ENCODE measurements at places on chromosomes 12 and 14. TPM values are rescaled to one million over a fixed set of nuclear protein-coding genes. Genes with fewer than 3 reads are reported as not detected.

DNA sequence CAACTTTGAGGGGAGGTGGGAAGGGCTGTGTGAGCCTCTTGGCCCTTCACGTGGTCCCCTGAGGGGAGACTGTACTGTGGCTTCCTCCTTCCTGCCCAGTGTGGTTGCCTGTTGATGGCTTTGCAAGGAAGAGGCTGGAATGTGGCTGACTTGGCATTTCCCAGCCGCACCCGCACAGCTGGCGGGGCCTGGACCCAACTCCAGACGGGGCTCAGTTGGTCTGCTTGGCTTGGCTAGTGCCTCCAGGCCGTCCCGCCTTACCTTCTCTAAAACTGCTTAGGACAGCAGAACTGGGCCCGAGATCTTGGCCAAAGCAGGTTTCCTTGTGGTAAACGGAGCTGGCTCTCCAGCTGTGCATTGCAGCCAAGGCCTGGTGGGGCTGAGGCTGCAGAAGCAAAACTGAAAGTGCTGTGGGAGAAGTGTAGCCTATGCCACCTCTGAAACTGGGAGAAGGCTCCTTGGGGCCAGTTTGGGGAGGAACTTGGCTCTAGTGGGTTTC lies 139.5 kb downstream of the SMOC1 start:
- no peak for DNase-seq

DNA sequence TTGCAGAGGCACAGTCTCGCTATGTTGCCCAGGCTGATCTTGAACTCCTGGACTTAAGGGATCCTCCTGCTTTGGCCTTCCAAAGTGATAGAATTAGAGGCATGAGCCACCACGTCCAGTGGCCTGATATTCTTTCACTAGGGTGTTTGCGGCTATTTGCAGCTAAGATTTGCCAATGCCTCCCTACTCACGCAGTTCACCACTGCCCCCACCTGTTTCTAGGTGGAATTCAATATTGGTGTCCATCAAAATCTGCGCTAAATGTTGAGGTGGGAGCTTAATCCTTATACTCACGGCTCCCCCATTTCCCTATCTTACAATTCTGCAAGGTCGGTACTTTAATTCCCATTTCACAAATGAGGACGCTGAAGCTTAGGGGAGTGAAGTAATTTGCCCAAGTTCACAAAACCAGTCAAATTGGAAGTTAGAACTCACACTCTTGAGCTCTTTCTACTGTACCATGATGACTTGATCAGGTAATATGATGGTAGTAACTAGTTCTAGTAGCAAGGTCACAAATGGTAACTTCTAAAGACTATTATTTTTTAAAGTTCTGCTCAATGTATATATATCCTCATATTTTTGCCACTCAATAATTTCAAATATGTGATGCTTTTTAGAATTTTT lies 22.1 kb upstream of the LRRC9 start:
- DNase-seq, result peak; percentile 64

GRCh38 chr12:94563286-94563685 lies 87.1 kb downstream of the TMCC3 start:
- DNase-seq, result no peak

DNA sequence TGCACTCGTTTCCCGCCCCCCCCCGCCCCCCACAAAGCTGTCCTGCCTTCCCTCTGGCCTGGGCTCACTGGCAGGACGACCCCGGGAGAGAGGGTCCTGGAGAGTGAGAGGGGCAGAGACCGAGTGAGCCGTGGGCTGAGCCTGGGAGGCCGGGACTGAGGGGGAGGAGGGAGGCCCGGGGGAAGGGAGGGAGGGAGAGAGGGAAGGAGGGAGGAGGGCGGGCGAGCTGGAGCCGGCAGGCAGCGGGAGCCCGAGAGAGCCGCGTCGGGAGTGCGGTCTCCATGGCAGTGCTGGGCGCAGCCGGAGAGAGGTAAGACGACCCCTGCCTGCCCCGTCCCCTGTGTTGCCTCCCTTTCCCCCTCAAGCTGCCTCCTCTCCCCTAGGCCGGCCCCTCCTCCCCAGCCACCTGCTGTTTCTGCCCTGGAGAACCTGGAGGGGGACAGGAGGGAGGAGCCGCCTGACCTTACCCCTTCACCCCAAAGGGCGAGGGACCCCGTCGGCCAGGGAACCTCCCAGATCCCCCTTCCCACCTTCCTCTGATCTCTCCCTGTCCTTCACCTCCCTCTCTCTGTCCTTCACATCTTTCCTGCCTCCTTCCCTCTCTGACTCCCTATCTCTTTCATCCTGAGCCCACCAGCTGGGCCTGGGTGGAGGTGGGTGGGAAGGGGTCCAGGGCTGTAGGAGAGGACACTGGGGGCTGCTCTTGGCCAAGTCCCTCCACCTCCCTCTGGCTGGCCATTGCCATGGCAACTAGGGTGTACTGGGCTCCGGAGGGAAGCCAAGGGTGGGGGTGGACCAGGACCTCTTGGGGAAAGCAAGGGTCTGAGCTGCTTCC lies at the start of gene GPR162:
TSS of gene GPR162 (plus strand) at position 231 of the 835 bp plus-strand sequence. CDS start 2,078 bp downstream, outside the sequence.
- no peak for DNase-seq

DNA sequence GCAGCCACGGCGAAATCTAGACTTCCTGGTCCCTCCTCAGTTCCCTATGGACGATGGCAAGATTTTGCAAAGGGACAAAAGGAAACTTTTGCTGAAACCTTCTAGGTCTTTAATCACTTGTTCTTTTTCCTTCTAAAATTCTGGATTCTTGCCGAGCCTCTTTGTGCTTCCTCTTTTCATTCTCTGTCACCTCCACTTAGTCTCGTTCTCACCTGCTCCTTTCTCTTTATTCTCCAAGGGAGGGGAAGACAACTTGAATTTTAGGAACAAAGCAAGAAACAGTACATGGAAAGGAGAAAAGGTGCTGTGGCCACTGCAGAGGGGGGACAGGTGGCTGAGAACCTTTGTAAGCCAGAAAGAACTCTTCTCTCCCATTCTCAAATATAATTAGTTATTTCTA lies 194.8 kb downstream of the CACNA1C start:
- no peak for DNase-seq

The MYO1H gene
- not detected for total RNA-seq

The CCDC197 gene
- not detected for total RNA-seq

The KLHL33 gene
- total RNA-seq, result not detected
